ENCODE measurements at places on chromosomes 1 and 21. TPM values are rescaled to one million over a fixed set of nuclear protein-coding genes. Genes with fewer than 3 reads are reported as not detected.

GRCh38 chr1:173445164-173445563 lies 32.0 kb upstream of the PRDX6 start:
- peaks cover 25% of the 10 kb centered on the region for H3K4me1 ChIP-seq
- DNase-seq: no peak
- peaks cover 38% of the 10 kb centered on the region for H3K36me3 ChIP-seq
- H3K27ac ChIP-seq: no peak overlapping the region

DNA sequence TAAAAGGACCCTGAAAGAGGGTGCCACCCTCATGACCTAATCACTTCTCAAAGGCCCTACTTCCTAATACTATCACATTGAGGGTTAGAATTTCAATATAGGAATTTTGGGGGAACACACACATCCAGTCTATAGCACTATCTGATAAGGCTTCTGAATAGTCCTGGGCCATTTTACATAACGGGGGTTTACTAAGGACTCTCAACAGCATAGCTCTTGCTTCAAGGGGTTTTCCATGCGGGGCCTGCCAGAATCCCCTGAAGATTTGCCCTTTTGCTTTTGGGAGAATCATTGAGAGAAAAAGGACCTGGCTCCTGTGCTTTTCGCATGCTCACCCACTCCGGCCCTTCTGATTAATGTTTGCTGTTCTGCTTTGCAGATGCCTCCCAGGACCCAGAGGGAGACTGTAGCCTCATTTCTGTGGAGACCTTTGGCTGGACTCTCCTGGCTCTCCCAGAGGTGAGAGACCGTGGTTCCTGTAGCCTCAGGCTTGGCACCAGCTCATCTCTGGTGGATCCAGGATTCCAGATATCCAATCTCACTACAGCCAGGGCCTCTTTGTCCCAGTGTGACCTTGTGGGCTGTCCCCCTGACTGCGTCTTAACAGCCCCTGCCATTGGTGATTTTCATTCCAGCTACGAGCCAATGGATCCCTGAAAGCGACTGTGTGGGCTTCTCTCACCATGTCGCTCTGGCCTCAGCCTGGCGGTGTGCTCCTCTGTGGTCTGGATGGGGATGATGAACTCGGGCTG lies 72.6 kb downstream of the DDR2 start:
- H3K27ac ChIP-seq: no peak overlapping the region
- peaks cover 44% of the 10 kb centered on the region for H3K4me1 ChIP-seq
- DNase-seq: no peak
- H3K27me3 ChIP-seq: peaks cover 5% of the 10 kb centered on the region
- H3K36me3 ChIP-seq: peaks cover 33% of the 10 kb centered on the region

DNA sequence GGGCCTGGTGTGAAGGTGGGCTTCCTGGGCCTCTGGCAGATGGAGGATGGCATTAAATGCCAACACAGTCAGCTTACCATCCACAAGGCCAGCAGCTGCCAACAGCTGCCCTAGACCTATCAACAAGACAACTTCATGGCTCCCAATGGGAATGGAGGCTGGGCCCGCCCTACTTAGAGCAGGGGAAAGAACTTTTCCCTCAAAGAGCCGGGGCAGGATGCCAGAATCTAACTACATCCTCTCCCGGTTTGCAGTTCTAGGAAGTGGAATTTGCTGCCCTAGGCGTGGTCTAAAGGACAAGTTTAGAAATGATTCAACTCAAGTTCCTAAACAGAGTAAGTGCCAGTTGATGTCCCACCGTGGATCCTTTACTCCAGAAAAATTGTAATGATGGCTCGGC lies 13.1 kb downstream of the ICMT start:
- H3K36me3 ChIP-seq: peaks cover 38% of the 10 kb centered on the region
- 0 out of 2 replicates have a peak, but pooled peaks cover 12% of the 10 kb centered on the region for H3K4me1 ChIP-seq
- H3K4me3 ChIP-seq: no peak overlapping the region
- peak; percentile 18 for DNase-seq

- no peak overlapping the region for H3K27ac ChIP-seq
- no peaks in the 10 kb centered on the region for H3K27me3 ChIP-seq
- H3K4me3 ChIP-seq: no peak overlapping the region
- DNase-seq: no peak
These were observed 123.3 kb downstream of the SMYD3 start for GRCh38 chr1:246383791-246384190.

- no peak overlapping the region for H3K27ac ChIP-seq
- H3K36me3 ChIP-seq: no peaks in the 10 kb centered on the region
- no peak for DNase-seq
- peaks cover 36% of the 10 kb centered on the region for H3K4me1 ChIP-seq
- H3K27me3 ChIP-seq: no peaks in the 10 kb centered on the region
These were observed 211.0 kb downstream of the TOMM20 start for GRCh38 chr1:234917495-234918180.

DNA sequence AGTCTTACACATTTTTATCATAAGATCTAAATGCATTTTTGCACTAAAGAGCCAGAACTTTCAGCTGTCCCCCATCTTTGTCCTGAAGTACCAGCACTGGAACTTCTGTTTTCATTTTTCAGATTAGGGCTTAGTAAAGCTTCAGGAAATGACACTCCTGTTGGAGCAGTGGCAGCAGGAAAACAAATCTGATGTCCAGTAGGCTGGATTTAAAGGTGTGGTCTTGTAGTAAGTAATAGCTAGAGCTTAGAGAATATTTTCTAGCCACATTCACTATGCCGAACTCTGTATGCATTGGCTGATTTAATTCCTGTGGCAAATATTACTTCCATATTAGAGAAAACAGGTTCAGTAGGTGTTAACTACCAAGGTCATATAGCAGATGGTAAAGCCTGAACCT lies 103.6 kb downstream of the PTBP2 start:
- H3K27ac ChIP-seq: no peak overlapping the region
- DNase-seq: no peak
- H3K4me3 ChIP-seq: no peak overlapping the region
- peaks cover 13% of the 10 kb centered on the region for H3K36me3 ChIP-seq

- no peak for DNase-seq
- peaks cover 37% of the 10 kb centered on the region for H3K4me1 ChIP-seq
- no peak overlapping the region for H3K4me3 ChIP-seq
- H3K27me3 ChIP-seq: no peaks in the 10 kb centered on the region
- H3K27ac ChIP-seq: no peak overlapping the region
These were observed 75.3 kb downstream of the NEGR1 start for GRCh38 chr1:72207059-72207458.

Gene RXFP4
- total RNA-seq: not detected
